Psoas muscle (tissue), 8 donors: ENCODE measurements at places on chromosomes 11 and 22.

DNA sequence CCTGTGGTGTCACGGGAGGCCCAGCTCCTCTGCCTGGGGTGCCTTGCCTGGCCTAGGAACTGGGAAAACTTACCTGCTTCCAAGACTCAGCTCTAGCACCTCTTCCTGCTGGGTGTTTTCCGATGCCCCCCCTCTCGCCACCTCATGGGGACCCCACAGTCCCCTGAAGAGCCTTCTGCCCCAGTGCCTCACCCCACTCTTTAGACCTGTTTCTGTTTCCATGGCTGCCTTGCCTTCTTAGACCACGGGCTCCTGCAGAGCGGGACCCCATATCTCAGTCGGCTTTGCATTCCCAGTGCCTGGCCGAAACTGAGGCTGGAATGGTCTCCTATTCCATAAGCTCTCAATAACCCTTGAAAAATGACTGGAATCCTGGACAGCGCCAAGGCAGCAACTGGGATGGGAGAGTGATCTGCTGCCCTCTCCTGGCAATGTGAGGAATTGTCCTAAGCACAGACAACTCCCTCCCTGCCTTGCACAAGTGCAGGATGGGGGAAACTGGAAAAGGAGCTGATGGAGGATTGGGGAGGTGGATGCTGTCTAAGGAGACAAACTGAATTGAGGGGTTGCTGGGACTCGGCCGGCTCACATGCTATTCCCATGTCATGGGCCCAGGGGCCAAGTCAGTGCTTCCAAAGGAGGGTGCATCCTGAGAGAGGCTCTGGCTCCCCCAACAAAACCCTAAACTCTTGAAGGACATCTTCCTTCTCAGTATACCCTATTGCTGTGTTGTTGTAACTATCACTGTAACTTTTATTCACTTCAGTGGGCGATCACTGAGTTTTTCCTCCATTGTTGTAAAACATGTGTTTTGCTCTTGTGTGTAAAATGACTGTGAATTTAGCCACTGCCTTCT is 26.6 kb upstream of the IL17RA start:
- DNase-seq = peak; percentile 66

GRCh38 chr22:36123673-36124630 is 36.6 kb downstream of the APOL3 start:
- peak; percentile 97 for DNase-seq

- DNase-seq = no peak
Observed at GRCh38 chr11:103806130-103806895, 230.1 kb upstream of the DDI1 start.

DNA sequence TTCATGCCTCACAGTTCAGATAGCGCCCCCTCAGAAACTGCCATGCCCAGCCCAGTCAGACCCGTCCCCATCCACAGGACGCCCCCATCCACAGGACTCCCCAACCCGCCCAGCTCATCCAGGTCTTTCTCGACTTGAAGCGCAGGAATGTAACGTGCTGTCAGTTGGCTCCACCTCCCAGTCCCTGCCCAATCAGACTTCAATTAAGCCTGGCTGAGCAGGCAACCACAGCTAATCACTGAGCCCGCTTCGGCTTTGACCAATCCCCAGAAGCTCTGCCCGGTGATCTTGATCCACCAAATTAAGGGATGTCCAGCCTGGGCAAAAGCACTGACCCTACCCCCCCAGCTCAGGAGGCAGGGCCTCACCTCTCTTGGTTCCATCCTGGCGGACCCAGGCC is 10.5 kb upstream of the MFNG start:
- DNase-seq = no peak

- DNase-seq = no peak
Observed at GRCh38 chr11:64523456-64524157, 67.4 kb upstream of the SLC22A12 start.

DNA sequence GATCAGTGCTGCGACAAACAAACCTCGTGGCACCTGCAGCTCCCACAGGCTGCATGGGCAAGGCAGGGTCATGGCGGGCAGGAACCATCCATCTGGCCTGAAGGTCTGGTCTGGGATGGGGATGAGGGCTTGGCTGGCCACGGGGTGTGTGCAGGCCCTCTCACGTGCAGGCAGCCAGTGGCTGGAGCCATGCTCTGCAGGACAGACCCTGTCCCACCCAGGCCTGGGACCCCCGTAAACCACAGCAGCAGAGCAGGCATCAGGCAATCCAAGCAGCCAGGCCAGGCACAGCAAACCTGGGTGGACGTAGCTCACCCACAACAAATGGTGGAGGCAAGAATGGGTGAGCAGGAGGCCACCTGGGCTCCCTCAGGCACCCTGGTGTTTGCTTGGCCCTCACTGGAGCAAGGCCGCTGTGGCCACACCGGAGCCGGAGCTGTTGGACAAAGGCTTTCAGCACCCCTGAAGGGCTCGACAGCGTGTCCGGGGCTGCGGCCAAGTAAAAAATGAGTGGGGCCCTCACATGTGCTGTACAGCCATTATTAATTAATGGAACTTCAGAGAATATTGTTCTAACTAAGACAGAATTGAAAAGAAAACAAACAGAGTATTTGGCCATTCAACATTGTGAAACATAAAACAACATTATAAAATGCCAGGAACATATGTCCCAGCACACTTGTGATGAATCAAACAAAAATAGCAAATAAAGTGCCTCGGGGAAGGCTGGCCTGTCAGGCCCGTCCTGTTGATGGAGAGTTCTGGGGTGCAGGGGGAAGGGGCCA is 24.0 kb upstream of the GNB1L start:
- peak; percentile 8 for DNase-seq

DNA sequence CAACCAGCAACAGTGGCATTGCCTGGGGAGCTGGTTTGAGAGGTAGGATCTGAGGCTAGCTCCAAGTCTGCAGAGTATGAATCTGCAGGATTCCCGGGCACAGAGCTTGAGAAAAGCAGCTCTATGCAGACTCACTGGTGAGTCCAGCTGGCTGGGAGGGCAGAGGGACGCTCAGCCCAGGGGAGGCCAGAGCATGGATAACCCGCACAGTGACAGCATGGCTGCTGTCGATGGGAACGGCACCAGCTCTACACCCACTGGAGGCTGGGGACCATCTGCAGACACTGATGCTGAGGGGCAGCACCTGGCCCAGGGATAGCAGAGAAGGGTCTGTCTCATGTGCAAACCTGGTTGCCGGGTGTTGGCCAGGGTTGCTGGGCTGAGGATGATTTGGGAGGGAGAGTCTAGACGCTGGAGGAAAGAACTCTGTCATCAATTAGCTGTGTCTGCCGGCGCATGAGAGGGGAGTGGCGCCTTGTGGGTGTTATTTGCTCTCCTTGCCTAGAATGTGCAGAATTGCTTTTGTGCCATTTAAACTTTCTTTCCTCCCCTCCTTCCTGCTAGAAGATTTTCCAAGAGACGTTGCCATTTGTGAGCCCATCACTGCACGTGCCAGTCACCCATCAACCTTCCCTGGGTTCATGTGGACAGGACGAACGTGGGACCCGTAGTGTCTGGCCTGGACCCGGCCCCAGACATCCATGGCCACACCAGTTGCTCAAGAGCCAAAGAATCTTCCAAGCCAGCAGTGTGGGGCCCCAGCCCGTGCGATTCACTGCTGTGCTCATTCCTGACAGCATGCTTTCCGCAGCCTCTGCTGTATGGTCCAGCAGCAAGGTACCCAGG is 19.1 kb upstream of the LINC01488 start:
- no peak for DNase-seq

DNA sequence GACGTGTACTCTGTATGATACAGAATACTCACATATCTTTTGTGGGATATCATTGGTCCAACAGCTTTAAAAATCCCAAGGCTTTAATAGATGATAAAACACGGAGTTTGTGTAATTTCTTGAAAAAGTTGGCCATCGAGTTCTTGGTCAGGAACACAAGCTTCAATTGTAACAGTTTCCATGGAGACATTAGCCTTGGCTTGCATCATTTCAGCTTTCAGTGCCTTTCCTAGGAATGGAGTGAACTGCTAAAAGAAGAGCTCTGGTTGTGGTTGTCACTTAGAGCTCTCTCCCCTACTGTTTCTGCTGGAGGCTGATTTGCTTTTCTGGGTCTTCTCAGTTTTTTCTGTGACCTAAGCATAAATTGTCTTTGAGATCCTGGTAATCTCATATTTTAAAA is 14.2 kb downstream of the BMAL1 start:
- DNase-seq = no peak
